ENCODE measurements at places on chromosomes 7 and 10. TPM values are rescaled to one million over a fixed set of nuclear protein-coding genes. Genes with fewer than 3 reads are reported as not detected.
A peak's percentile ranks its signal among the peaks of the same experiment; 100 is the strongest.

Gene C10orf88
- polyA plus RNA-seq = 6.1 TPM

GRCh38 chr7:2445898-2446555 is 30.2 kb downstream of the GRIFIN start:
- no peak for DNase-seq

- DNase-seq = peak; percentile 94
Measured at GRCh38 chr7:84194484-84195271, at the start of gene SEMA3A. TSS of gene SEMA3A (minus strand) at chr7:84194789. CDS start at chr7:84194586, 203 bp downstream.

DNA sequence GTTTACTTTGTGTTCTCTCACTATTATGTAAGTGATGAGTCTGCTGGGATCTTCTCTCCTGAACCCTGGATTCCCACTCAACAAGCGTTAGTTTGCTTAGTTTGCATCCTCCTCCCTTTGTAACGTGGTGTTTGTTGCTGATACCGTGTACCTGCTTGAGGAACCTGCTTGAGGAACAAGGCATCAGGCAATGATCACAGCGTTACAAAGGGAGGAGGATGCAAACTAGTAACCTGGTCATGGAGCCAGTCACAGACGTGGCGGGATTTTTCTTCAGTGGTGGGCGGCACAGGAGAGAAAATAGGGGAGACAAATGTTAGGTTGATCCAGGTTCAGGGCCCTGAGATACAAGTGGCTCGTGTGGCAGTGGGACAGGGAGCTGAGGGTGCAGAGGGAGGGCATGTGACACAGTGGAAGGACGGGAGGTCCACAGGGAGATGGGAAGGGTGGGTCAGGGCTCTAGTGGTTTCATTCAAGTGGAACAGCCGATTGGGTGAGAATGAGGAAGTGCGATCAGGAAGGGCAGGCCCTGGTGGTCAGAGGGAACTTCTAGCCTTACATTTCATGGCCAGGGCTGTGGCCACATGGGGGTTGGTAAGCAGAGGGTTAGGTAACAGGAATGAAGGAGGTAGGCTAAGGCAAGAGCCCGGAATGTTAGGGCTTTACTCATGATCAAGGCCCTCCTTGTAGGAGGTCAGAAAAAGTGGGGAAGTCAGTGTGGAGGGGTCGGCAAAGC is 38.0 kb downstream of the SNX10 start:
- DNase-seq = no peak

- DNase-seq = no peak
Measured at GRCh38 chr10:80187465-80188409, 17.6 kb downstream of the ANXA11 start.

- no peak for DNase-seq
Measured at GRCh38 chr7:44982535-44982923, 3.7 kb upstream of the MYO1G start.

All from brain (organoid and tissue), 16 donors.